ENCODE measurements at places on chromosomes 1 and 21.

- DNase-seq = no peak
These were observed 8.5 kb upstream of the COL8A2 start for GRCh38 chr1:36133484-36133883.

DNA sequence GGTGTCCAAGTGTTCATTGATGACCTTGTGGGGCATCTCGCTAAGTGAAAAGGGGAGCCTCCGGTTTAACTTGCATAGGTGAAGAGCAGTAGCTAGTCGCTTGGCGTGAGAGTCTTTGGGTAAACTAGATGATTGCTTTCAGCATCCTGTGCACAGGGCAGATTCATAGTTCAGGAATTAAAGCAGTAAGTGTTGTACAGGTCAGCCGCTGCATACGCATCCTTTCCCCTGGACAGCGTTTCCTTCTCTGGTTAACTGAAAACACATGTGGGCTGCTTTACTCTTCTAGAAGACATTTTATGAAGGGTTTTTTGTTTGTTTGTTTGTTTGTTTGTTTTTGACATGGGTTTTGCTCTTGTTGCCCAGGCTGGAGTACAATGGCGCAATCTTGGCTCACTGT lies 12.1 kb downstream of the NDUFV3 start:
- DNase-seq = no peak

DNA sequence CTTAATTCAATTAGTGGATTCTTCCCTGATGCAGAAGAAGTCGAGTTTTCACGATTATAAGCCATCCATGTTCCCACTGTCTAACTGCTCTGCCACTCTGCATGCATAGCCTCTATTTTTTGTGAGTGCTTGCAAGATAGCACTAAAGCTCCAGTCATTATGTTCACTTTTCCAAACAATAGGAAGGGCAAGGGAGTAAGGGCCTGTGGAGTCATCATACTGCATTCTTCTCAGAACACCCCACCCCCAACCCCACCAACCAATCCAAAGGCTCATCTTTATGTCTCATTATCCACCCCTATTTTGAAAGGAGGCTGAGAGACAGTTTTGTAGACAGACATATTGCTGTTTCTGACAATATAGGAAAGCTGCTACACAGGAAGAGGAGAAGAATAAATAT lies 471.7 kb upstream of the ADGRL2 start:
- DNase-seq = no peak

DNA sequence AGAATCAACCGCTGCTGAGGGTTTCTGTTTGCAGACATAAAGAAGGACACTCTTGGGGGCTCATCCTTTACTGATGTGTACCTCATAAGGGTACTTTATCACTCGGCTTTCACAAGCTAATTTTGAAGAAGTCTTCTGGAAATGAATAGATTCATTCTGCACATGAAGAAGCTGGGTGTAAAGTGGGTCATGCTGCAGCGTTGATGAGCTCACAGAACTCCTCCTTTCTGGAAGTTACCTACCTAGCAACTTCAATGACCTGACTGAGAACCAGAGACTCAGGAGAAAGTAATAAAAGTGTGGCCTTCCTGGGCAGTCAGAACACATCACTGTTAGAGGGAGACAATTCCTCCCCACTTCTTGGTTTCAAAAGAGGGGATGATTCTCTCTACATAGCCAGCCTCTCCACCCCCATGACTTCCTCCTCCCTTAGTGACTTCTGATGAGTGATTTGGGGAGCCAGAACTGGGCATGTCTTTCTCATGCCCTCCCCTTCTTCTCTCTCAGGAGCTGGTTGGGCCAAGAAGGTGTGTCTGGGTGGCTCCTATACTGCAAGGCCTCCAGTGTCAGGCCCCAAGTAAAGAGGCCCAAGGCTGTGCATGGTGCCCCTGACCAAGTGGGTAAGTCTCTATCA lies 27.0 kb downstream of the PCNX2 start:
- no peak for DNase-seq

DNA sequence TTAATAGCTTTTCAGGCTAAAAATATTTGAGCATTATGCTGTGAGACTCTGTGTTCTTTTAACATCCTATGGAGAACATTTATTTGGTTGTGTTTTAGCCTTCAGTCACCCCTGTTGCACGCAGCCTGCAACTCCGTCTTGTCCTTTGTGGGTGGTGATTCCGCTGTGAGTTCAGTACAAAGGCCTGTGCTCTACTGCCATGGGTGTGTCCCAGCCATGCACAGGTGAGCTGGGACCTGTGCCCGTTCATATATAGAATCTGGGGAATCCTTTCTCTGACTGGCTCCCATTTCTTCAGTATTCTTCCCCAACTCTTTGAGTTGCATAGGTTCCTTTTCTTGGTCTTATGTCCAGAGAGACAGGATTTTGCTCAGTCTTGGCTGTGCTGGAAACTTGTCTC lies 61.4 kb downstream of the ACTL8 start:
- DNase-seq = no peak

DNA sequence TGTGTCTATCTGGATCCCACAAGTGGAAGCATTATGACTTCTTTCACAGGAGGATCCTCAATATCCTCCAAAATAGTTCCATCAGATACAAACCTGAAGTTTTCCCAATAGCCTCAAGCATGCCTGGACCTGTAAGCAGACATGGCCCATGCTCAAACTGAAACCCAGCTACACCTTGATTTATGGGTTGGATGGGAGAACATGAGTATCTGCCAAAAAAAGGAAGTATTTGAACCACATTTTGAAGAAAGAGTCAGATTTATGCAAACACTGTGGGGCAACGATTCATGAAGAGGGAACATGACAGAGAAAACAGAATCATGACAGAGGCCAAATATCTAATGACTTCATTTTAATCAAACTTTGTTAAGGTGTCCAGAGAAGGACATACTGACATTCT lies 351.0 kb upstream of the NFIA start:
- DNase-seq = no peak

DNA sequence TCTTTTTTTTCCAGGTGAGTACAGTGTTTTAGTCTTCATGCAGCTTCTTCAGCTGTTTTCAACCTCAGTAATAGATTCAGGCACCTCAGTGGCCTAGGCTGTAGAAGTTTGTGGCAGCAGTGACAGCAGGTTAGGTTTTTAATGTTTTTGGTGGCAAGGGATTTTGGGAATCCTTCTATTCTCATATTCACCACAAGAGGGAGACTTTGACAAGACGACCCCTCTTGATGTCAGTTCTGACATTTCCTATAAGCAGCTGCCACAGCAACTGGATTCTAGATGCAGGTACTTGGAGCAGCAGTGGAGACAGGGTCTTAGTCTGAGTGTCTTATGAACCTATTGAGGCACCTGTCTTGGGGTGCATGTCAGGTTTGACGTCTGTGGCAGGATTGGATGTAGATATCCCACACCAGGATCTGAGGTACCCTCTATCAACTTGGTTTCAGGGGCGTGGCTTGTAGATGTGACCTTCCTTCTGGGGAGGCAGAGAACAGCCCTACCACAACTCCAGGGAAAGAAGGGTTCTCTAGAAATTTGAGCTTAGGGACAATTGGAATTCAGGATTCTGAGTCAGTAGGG lies 1104.2 kb upstream of the TMPRSS15 start:
- DNase-seq = no peak

- DNase-seq = no peak
These were observed 1729.9 kb downstream of the NCAM2 start for GRCh38 chr21:22728091-22728490.

Data from stimulated activated CD8-positive, alpha-beta memory T cell treated with anti-CD3 and anti-CD28 coated beads, Interleukin-7, amount 100 ng/mL, for 48 hours (primary cell).